ENCODE measurements at places on chromosomes 13 and 19.

GRCh38 chr19:44696939-44697669, 1.8 kb upstream of the CEACAM16 start:
- no peak for DNase-seq

DNA sequence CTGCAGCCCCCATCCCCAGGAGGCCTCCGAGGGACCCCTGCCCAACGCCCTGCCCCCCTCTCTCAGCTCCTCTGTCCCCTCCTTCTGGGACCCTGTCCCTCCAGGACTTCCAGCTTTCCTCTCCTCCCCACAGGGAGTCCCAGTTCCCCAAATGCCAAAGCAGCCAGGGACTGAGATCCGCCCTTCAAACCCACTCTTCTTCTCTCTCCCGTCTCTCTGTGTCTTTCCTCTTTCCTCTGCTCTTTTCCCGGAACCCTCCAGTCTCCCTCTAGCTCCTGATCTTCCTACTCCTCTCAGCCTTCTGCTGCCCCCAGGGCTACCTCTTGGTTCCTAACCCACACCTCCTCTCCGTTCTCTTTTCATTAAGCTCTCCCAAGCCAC, 377 bp downstream of the CA11 start:
- peak; percentile 51 for DNase-seq

GRCh38 chr19:41850381-41850780, 5.5 kb downstream of the DMRTC2 start:
- no peak for DNase-seq

DNA sequence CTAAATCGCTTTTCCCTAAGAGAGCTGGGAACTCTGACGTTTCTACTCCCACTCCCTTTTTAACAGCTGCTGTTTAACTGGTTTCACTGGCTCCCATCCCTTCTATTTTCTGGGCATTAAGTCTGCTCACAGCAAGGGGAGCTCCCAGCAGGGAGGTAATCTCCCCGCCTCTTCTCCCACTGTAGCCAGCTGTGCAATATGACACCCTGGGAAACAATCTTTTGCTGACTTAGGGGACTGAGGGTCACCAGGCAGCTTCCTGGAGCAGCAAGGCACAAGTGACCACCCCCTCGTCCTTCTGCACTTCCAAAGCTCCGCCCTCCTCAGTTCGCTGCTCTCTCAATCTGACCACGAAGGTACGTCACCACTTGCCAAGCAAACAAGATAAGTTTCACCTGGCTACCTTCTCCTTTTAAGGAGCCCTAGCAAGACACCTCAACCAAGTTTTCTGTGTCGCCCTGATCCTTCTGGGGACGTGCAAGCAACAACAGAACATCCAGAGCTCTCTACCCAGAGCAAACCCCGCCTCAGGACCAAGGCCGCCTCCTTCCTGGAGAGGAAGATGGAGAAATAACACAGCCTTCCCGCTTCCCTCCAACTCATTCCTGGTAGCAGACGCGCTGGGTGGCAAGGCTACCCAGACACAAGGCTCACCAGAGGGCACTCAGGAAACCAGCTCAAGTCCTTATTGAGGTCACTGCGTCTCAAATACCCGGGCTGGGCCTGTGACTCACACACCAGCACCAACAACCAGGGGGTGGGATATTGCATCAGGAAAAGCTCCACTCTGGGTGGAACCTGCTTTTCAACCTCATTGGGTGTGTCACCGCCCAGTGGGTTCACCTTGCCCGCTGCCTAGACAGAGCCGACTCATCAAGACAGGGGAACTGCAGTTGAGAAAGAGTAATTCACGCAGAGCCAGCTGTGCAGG, 92.4 kb downstream of the STK24 start:
- peak; percentile 93 for DNase-seq

DNA sequence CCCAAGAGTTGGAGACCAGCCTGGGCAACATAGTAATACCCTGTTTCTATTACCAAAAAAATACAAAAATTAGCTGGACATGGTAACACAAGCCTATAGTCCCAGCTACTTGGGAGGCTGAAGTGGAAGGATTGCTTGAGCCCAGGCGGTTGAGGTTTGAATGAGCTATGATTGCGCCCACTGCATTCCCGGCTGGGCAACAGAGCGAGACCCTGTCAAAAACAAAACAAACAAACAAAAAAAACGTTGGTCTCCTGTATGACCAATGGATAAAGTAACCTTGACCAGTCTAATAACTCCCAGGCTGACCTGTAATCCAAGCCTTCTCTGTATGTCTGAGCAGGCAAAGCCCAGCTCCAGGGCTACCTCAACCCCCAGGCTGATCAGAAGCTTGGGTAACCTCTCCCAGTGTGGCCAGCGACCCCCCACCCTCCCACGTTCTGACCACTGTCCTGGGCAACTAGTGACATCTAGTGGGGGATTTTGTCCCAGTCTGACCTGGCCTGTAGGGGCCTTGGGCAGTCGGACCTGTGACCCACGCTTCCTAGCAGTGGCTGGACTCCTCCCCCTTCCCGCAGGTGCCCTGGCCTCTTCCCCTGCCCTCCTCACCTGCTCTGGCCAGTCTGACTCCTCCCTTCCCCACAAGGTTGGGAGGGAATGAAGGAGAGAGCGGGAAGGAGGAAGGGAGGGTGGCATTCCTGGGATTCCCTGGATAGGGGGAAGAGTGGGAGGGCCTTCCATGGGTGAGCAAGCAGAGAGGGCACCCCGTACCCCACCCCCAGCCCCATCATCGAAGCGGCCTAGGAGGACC, 1.0 kb upstream of the BCAM start:
- peak; percentile 30 for DNase-seq

GRCh38 chr13:93309886-93310523, 83.4 kb downstream of the GPC6 start:
- DNase-seq: no peak

GRCh38 chr19:591099-591958, 1.6 kb downstream of the HCN2 start:
- no peak for DNase-seq

- DNase-seq: no peak
These were observed 253.6 kb upstream of the DACH1 start for GRCh38 chr13:72120632-72121031.

DNA sequence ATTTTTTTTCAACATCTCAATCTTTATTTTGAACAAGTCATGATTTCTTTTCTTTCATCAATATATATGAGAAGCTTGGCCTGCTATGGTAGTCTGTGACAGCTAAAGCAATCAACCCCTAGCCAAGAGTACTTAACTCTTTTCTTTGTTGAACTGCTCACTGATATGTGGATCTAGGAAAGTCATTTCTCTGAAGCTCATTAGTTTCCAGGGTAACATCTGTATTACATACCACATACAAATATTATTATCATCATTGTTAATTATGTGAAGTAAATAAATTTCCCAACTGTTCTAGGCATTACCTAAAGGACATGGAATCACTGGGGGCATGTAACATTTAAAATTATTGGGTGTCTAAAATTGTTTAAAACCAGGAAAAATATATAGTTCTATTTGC, 267.3 kb downstream of the DCT start:
- no peak for DNase-seq

GRCh38 chr19:49570997-49571676, 9.2 kb downstream of the NOSIP start:
- DNase-seq: peak; percentile 46

DNA sequence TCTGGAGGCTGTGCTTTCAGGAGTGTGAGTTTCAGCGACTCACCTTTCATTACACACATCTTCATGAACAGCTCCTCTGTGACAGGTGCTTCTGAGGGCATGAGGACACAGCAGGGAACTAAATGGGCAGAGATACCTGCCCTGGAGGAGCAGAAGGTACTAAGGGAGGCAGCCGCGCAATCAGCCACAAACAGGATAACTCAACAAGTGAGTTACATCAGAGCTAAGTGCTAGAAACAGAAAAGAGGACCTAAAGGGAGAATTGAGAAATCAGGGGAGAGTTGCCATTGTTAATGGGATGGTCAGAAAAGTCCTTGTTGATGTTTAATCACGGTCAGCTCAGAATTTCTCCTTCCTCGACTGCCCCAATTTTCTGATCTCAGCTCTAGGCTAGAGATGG, 42.5 kb downstream of the SYDE1 start:
- peak; percentile 45 for DNase-seq

DNA sequence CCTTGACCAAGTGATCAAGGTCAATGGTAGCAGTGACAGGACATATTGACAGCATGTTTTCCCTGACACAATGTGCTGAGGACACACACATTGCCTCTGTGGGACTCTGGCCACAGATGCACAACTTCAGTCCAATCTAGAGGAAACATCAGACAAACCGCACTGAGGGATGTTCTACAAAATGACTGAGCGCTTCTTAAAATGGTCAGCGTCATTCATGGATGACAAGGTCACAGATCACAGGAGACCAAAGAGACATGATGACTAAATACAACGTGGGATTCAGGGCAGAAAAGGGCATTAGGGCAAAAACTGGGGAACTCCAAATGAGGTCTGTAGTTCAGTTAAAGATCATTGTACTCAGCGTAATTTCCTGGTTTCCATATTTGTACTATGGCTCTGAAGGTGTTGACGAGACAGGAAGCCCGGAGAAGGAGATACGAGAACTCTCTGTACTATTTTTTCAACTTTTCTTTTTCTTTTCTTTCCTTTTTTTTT, 20.6 kb downstream of the PBX4 start:
- DNase-seq: no peak

DNA sequence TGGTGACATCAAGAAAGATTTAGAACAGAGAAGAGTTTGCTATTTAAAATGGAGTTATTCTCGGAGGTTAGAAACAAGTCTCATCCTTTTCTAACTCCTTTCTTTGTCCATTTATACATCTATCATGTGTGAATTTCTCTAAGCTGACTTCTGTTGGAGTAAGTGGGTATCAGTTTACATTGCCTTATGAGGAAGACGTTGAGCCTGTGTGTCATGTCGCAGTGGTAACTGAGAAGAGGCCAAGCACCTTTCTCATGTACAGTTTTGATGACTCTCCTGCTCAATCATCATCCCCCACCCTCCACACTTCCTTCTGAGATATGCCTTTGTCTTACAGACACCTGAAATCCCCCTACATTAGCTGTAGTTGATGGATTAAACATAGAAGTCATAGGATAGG, 624.8 kb downstream of the LIG4 start:
- DNase-seq: no peak

GRCh38 chr19:17716309-17716929, 2.9 kb upstream of the MAP1S start:
- DNase-seq: peak; percentile 23

DNA sequence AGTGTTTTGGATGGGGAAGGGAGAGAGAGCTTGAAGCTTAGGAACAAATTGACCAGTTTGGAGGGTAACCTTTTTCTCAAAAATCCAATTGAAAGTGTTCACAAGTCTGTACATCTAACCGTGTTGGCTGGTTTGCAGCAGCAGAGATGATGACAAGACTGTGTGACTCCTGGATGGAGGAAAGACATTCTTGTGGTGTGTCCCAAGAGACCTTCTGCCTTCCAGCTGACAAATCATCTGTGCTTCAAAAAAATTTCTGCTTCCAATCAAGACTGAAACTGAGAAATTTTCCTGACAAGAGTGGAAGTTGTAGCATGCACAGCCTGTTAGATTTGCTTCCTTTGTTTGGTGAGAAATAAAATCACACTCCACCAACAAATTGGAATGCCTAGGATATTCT, 56.2 kb downstream of the LACC1 start:
- no peak for DNase-seq

DNA sequence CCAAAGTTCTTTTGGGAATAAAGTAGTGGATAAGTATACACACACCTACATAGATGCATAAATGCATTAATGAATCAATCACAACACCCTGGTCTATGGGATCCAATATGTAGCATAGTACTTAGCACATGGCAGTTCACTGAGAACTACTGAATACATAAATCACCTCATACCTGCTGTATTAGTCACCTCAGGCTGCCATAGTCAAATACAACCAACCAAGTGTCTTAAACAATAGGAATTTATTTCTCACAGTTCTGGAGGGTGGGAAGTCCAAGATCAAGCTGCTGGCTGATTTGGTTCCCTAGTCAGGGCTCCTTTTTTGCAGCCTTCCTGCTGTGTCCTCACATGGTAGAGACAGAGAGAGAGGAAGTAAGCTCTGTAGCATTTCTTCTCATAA, 228.2 kb downstream of the NHLRC3 start:
- DNase-seq: no peak

DNA sequence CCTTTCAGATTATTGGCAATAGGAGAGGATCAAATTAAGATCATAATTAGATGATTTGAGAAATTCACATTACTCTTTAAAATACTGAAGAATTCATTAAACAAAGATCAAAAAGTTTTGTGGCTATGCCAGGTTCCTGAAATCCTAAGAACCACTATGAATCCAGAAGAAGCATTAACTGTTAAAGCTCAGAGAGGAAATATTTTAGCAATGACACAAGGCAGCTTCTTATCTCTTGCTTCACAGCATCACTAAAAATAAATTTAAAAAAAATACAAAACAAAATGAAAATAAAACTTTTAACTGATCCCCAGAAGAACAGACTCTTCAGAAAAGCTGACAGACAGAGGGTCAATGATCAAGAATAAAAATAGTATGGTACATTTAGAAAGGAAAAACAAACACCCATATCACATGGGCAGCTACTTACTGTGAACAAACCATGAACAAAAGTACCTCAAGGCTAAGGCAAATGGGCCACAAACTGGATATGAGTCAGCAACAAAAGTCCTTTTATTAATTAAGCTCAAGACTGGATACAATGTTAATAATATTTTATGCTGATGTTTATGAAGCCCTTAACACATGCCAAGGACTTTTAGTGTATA, 19.6 kb downstream of the RNF6 start:
- DNase-seq: no peak

- no peak for DNase-seq
These were observed 285.8 kb upstream of the KLHL1 start for GRCh38 chr13:70394031-70394548.

- DNase-seq: no peak
These were observed 50.6 kb upstream of the USPL1 start for GRCh38 chr13:30567072-30567471.

DNA sequence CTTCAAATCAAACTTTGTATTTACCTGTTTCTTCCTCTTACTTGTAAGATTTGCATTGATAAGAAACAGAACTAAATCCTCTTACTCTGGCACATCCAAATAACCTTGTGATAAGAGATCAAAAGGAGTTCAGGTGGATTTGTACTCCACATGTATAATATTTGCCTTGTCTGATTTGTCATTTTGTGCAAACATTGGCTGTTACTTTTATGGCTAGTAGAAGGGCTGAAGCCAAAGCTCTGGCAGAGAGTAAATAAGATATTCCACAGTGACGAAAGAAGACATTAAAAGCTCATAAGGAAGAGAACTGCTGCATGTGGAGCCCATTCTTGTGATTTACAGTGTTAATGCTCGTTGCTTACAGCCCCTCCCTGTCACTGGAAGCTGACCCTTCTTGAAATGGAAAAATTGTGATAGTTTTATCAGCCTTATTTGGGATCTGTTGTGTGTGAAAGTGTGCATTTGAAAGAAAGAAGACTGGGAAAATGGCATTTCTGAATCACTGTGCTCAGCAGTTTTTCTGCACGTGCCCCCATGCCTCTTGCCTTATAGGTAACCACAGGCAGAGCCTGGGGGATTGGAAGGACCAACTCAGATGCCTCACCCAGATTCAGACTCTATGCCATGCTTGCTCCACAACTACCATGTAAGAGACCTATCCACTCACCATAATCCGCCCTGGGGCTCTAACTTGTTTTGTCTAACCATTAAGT, 68.2 kb downstream of the OXGR1 start:
- DNase-seq: no peak
